ENCODE measurements at places on chromosomes 5 and 9.

- DNase-seq = no peak
Observed at GRCh38 chr9:6818292-6818922, 60.6 kb downstream of the KDM4C start.

DNA sequence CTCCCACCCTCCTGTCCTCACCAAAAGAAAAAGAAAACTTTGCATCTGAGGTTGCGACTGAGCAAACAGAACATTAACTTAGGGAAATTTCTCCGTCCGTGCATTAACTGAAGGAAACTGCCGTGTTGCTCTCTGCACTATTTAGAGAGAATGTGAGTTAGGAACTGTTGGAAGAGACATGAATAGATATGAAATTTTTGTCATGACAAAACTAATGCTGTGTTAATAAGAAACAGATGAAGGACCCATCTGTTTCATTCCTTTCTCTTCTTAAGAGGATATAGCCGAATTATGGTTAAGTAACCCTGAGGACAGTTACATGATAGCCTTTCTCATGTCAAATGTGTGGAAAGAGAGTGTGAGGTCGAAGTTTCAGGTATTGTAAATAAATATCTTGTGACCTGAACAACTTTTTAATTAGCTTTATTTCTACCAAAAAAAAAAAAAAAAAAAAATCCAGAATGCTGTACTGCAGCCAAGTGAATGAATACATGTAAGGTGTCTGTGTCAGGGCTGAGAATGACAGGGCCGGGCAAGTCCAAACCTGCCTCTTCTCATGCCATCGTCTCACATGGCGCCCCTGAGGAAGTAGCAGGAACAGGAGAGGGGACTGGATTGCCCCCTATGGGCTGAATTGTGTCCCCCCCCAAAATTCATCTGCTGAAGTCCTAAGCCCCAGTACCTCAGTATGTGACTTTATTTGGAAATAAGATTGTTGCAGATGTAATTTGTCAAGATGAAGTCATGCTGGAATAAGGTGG lies 35.6 kb upstream of the ANKRD33B start:
- DNase-seq = no peak

- DNase-seq = no peak
Observed at GRCh38 chr5:140806834-140807775, at the start of gene PCDHA4. Gene PCDHA4 (plus strand): TSS chr5:140807068.

DNA sequence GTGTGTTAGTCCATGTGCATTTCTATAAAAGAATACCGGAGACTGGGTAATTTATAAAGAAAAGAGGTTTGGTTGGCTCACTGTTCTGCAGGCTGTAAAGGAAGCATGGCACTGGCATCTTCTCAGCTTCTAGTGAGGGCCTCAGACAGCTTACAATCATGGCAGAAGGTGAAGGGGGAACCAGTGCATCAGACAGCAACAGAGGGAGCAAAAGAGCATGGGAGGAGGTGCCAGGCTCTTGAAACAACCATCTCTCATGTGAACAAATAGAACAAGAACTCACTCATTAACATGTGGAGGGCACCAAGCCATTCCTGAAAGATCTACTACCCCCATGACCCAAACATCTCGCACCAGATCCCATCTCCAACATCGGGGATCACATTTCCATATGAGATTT lies 89.2 kb upstream of the IL33 start:
- no peak for DNase-seq

DNA sequence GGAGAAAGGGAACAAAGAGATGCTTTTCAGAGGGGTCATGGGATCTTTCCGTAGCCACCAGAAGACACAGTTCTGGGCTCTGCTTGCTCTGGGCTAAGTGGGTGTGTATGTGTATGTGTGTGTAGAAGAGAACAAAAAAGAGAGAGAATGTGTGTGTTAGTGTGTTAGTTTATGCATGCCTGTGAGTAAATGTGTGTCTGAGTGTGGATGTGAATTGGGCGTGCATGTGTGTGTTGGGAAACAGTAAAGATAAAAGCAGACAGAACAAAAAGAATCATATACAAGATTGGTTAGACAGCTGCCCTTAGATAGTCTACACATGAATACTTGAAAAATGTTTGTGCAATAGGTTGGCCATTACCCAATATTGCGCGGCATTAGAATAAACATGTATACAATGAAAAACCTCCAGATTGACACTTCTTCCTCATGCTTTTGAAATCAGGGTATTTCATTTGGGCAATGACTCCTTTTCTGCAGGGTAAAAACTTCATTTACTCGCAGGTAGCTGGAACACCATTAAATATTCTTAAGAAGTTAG lies 36.5 kb upstream of the HSPA9 start:
- DNase-seq = no peak
